Fibroblast of the aortic adventitia (primary cell): ENCODE measurements at places on chromosomes 3 and 15.

GRCh38 chr15:36024031-36024688, 478.2 kb upstream of the DPH6 start:
- DNase-seq: no peak

DNA sequence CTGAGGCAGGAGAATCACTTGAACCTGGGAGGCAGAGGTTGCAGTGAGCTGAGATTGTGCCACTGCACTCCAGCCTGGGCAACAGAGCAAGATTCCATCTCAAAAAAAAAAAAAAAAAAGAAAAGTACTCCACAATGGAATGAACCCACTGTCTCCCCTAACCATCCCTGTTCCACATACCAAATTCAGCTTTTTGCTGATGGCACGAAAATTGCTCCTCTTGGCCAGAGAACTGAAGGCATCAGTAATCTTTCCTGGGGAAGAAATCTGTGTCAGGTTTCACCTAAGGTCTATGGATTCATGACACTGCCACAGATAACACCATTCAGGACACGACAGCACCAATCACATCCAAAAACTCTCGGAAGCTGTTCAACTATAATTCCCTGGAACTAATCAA, 6.9 kb upstream of the PRC1 start:
- DNase-seq: no peak

DNA sequence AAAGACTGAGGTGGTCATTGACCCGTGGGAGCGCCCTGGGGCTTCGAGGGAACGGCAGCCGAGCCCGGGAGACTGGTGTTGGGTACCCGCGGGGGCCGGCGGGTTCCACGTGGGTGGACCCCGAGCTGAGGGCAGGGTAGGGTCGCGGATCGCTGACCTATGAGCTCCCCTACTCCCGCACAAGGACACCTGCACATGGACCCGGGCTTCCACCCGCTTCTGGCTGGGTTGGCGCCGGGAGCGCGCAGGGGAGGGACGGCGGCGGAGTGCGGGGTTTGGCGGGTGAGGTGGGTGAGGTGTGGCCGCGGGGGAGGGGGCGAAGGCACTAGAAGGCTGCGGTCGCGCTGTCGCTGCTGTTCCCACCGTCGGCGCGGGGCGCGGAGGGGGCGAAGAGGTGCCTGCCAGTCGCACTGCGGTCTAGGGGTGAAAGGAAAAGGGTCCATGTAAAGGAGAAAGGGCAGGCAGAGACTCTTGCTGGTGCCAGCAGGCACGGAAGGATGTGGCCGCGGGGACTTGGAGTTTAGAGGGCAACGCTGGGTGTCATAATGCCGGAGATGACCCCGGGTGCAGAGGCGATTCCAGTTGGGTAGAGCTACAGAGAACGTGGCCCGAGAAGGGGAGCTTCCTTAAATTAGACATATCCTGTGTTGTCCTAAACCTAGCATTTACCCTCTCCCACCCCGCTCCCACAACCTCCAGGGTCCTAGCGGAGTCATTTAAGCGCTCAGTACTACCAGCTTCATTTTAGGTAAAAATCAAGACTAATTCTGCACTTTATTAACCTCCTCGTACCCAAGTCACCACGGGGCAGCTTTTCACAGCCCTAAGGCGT, 245.9 kb upstream of the TOPAZ1 start:
- no peak for DNase-seq

GRCh38 chr3:108555966-108556581, 33.2 kb downstream of the CIP2A start:
- no peak for DNase-seq

- no peak for DNase-seq
These were observed 209.7 kb downstream of the P3H2 start for GRCh38 chr3:189911001-189911400.

GRCh38 chr3:174639970-174640369, 219.2 kb upstream of the NAALADL2 start:
- DNase-seq: no peak

GRCh38 chr3:133330522-133330921, 69.3 kb upstream of the BFSP2 start:
- no peak for DNase-seq

GRCh38 chr15:63677778-63678177, 80.6 kb downstream of the FBXL22 start:
- no peak for DNase-seq

- no peak for DNase-seq
These were observed 50.0 kb downstream of the PLS1 start for GRCh38 chr3:142646020-142646785.

DNA sequence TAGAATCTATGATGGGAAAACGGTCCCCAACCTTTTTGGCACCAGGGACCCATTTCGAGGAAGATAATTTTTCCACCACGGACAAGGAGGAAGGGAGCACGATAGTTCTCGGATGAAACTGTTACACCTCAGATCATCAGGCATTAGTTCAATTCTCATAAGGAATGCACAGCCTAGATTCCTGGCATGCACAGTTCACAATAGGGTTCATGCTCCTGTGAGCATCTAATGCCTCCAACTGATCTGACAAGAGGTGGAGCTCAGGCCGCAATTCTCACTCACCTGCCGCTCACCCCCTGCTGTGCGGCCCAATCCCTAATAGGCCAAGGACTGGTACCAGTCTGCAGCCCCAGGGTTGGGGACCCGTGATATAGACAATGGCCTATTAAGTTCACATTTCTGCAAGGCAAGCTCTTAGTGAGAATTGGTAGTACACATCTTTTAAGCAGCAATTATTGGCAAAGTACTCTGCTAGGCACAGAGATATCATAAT, 26.5 kb downstream of the CD200R1 start:
- DNase-seq: no peak

DNA sequence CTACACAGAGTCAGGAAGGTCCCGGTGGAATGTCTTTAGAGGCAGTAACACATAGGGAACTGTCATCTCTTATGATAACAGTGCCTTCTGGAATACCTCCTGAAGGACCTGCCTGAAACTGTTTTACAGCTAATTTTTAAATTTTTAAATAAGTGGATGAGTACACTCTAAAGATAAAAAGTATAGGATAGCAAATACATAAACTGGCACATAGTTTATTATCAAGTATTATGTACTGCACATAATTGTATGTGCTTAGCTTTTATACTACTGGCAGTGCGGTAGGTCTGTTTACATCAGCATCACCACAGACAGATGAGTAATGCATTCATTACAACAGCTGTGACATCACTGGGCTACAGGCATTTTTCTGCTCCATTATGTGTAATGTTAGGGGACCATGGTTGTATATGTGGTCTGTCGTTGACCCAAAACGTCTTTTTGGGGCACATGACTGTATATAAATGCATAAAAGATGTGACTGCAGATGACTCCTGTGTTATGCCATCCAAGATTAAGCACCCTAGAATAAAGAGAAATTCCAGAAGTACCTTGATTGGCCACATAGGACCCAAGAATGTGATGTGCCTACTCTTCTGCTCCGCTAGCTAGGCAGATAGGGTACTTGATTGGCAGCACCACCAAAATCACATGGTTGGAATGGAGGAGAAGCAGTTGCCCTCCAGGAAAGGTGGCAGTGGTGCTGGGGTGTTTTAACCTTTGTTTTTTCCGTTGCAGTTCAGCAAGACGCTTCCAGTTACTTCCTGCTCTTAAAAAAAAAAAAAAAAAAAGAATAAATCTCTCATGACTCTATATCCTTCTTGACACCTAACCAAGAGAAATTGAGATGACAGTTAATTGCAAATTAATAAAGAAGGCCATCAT, 3.3 kb downstream of the VPS8 start:
- DNase-seq: peak; percentile 52

DNA sequence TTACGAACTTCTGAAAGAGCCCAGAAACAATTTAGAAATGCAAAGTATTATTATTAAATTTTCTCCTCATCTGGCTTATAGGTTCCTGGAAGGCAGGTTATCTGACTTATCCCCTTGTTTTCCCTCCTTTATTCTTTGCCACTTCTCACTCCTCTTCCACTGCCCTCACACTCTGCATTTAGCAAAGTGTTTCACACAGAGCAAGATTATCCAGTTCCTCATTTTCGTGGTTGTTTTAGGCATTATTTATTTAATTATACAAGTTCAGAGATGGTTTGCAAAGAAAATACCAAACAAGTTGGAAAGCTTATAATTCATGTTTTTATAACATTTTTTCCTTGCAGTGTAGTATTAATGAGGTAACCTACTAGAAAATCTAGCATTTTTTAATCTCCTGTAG, 544.9 kb downstream of the NSUN3 start:
- no peak for DNase-seq

- no peak for DNase-seq
These were observed 21.6 kb upstream of the DUSP7 start for GRCh38 chr3:52077925-52078324.

DNA sequence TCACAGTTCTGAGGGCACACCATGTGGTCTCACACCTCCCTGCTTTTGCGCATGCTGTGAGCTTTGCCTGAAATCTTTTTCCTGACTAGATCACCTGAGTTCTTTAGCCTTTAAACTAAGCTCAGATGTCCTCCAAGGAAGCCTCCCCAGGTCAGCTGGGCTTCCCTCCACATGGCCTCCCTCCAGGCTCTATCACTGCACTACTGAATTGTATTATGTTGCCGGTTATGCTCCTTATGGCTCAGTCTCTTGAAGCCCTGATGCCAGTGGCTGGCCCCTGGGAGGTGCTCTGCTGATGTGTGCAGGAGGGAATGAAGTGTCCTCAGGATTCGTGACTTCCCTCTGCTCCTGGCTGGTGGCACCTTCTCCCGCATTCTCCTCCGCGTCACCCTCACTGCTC, 93.3 kb upstream of the BLM start:
- no peak for DNase-seq

- DNase-seq: no peak
These were observed 2.3 kb upstream of the LMLN start for GRCh38 chr3:197957790-197958133.

DNA sequence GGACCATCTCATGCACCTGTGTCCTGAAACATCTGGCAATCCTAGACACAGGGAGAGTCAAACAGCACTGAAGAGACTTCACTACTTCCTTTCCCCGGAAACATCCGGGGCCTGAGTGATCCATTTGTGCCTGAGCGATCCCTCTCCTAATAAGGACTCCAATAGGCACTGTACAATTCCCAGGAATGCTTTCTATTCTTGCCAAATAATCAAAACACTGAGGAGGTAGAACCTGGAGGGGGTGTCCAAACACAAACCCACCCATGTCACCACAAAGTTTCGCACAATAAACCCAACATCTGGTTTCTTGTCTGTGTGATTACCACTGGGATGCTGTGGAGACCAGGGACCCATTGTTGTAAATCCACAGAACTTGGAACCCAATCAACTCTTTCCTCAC, 205.0 kb downstream of the OPA1 start:
- DNase-seq: no peak

- DNase-seq: no peak
These were observed 275.2 kb upstream of the MEIS2 start for GRCh38 chr15:37375519-37375918.

GRCh38 chr3:53890726-53891475, 758 bp downstream of the SELENOK start:
- DNase-seq: peak; percentile 47

GRCh38 chr3:86976219-86976618, 14.7 kb downstream of the VGLL3 start:
- no peak for DNase-seq

DNA sequence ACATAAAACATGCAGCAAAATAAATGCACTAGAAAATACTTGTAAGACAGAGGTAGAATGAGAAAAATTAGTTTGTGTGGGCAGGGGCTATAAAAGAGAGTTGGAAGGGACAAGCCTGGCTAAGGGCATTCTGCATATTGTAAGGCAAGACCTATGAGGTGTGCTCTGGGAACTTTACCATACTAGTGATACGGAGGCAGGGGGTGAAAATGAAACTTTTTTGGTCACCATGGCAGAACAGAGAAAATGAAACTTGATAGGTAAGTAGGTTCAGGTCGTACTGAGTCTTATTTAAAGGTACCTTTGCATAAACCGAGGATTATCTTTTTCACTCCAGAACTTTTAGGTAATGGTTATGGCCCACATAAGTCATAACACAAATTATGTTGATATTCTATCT, 74.7 kb upstream of the ACKR4 start:
- DNase-seq: no peak

DNA sequence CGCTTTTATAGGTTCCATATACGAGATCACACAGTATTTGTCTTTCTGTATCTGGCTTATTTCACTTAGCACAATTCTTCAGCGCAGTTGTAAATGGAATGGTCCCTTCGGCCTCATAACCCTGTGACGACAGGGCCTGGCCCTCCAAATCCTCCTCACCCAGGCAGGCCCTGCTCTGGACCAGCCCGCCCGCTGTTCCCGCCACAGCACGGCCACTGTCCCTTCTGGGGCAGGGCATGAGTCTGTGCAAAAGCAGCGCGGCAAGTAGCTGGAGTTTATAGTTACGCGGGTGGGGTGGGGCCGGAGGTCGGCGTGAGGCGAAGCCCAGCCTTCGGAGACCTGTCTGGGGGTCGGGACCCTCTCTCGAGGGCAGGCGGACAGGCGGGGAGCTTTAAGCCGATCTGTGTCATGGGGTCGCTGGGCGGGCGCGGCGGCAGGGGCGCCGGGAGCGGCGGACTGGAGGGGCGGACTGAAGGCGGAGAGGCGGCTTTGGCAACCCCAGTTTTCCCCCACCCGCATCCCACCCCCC, 543 bp downstream of the ARPIN start:
- DNase-seq: peak; percentile 27

- no peak for DNase-seq
These were observed 3.1 kb downstream of the CCDC51 start for GRCh38 chr3:48436855-48437254.

DNA sequence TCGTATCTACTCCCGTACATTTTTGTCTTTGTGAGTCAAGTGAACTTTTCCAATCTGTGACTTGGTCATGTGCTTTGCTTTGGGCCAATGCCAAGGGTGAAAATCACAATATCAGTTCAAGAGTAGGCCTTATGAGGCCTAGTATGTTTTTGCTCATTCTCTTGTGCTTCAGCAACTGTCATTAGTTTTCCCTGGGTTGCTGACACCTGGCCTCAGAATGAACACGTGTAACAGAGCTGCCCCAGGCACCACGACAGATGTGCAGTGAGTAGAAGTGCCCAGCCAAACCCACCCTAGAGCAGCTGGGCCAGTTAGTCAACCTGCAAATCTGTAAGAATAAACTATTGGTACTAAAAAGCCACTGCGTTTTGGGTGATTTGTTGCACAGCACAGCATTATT, 460.3 kb upstream of the WNT5A start:
- DNase-seq: no peak

GRCh38 chr3:138418601-138419206, 15.7 kb upstream of the ESYT3 start:
- DNase-seq: no peak

- no peak for DNase-seq
These were observed 44.9 kb upstream of the DGKG start for GRCh38 chr3:186406669-186407635.

GRCh38 chr3:145952536-145952935, 208.4 kb downstream of the PLOD2 start:
- DNase-seq: peak; percentile 77

DNA sequence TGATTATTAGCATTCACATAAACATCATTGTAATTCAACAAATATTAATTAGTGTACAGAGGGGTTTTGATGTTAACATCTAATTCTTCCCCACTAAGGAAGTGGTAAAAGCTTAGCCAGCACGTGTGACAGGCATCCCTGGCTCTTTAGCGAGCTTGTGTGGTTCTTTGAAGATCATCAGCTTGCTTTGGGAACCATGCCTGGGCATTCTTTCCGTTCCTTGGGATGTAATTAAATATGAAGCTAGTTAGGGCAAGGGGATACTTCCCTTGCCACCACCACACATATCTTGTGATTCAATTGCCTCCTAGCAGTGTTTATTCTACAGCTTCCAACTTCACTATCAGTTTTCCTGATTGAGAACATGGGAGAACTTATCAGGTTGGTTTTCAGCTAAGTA, 246.5 kb downstream of the MYRIP start:
- no peak for DNase-seq

GRCh38 chr3:186451371-186451770, 89.3 kb upstream of the DGKG start:
- DNase-seq: no peak
